ENCODE measurements at places on chromosomes 16 and 17.

GRCh38 chr17:56434610-56435009 lies 158.9 kb upstream of the NOG start:
- no peak for DNase-seq

DNA sequence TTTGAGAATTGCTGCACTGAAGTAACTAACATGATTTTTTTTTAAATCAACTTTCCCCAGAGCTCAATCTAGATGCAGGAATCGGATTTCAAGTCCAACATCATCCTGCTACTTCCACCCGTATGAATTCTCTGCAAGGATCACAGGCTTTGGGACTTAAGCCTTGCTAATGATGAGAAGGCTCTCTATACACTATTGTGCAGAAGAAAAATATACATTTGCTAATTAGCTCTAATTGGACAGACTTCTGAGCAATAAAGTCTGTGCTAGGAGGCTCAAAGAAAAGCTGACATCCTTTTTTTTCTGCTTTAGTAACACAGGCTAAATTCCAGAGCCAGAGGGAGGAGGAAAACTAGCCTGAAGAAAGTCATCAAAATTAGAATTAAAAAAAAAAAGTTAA lies 433.6 kb downstream of the PMP22 start:
- DNase-seq: no peak

- no peak for DNase-seq
These were observed 84.8 kb downstream of the KATNIP start for GRCh38 chr16:27634779-27635178.

GRCh38 chr17:9932491-9932890 lies 27.4 kb upstream of the RCVRN start:
- DNase-seq: no peak

GRCh38 chr17:39808409-39808997 lies 55.6 kb downstream of the IKZF3 start:
- DNase-seq: no peak

- no peak for DNase-seq
These were observed 140.3 kb downstream of the ASIC2 start for GRCh38 chr17:33152783-33153182.

- DNase-seq: peak; percentile 5
These were observed 78.5 kb downstream of the MRC2 start for GRCh38 chr17:62705778-62706597.

DNA sequence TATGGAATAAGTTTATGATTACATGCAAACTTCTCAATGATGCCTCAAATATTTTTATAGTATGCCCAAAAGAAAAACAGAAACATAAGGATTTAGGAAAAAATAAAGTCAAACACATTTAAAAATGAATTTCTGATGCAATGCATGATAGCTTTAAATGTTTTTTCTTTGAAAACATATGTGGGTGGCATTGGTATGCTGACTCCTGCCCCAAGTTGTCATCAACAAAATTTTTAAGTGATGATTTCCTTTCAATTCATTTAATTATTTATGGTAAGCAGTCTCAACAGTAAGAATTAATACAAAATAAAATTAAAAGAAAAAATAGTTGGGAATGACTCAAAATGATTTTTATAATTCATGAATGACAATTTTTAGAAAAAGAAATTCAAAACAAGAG lies 104.9 kb downstream of the CEP112 start:
- DNase-seq: no peak

GRCh38 chr17:79840269-79840988 lies 1.2 kb upstream of the CBX4 start:
- DNase-seq: no peak

- DNase-seq: no peak
These were observed 1.8 kb downstream of the MAPT start for GRCh38 chr17:45895969-45896785.

- DNase-seq: no peak
These were observed 77.2 kb downstream of the CNGB1 start for GRCh38 chr16:57893559-57894389.

DNA sequence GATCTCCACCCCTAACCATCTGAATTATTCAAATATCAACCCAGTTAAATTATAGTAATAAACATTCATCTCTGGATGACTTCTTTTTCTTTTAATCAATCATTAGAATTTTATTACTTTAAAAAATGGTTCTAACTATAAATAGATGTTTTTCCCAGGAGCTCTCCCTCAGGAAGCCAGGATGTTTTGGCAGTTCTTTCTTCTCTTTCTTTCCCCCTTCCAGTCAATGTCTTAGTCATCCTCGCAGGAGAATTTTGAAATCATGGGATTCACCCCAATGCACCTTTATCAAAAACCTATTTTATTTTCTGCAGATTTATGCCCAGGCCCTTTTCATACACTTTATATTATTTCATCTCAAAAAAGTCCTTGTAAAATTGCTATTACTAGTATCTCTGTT lies 711.6 kb downstream of the CDH11 start:
- DNase-seq: no peak

- peak; percentile 27 for DNase-seq
These were observed 179.6 kb upstream of the TNRC6C start for GRCh38 chr17:77778636-77779489.

- no peak for DNase-seq
These were observed 14.0 kb upstream of the KRT222 start for GRCh38 chr17:40678902-40679522.

GRCh38 chr17:9828296-9829295 lies 2.9 kb downstream of the GLP2R start:
- DNase-seq: no peak

DNA sequence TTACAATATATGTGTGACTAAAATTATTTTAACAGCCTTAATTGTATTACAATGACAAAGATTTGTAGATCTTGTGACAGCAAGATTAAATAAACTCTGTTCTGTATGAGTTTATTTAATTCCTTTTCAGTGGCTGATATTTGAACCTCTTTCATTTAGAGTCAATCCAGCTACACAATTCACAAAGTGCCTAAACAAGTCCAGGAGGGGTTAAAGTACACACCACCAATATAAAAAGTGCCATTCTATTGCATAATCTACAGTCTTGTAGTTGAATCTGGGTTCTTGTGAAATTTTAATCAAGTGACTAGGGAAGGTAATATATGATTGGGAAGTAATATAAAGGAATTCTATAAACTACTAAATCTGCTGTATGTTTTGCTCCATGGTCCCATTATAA lies 3.9 kb upstream of the NFAT5 start:
- DNase-seq: no peak

DNA sequence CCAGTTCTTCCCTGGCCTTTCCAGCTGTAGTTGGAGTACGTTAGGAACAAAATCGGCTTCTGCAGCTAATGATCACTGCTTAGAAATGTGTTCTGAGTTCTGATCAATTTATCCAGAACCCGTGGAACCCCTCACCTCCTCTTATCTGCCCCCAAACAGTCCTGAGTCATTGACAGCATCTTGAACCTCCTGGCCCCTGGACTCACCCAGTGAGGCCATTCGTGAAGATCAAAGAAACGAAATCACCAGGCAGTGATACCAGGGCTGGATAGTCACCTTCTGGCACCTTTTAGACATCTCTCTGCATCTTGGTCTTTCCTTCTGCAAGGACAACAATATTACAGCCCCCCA lies 17.0 kb upstream of the EXOC7 start:
- no peak for DNase-seq

GRCh38 chr16:89685916-89686315 lies 573 bp upstream of the CDK10 start:
- no peak for DNase-seq

DNA sequence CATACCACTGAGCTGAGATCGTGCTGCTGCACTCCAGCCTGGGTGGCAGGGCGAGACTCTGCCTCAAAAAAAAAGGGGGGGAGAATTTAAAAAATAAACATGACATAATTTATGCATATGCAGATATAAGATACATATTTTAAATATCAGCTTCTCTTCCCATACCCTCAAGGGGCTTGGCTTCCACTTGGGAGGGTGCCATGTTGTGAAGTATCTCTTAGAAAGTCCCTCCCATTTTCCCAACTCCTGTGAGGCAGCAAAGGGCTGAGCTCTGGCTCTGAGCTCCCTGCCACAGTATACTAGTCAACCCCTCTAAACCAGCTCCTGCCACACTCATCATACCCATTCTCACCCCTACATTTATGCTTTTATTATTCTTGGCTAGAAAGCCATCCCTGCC lies 39.4 kb downstream of the MYH11 start:
- no peak for DNase-seq

- no peak for DNase-seq
These were observed 197.6 kb downstream of the CDH13 start for GRCh38 chr16:82824408-82824807.

- DNase-seq: peak; percentile 85
These were observed 21.3 kb downstream of the NECAB2 start for GRCh38 chr16:83989300-83989699.

GRCh38 chr17:10032118-10032852 lies 127.2 kb upstream of the RCVRN start:
- DNase-seq: no peak

- peak; percentile 63 for DNase-seq
These were observed 219.2 kb downstream of the RBFOX3 start for GRCh38 chr17:79391376-79392233.

- no peak for DNase-seq
These were observed 650 bp downstream of the KIAA0753 start for GRCh38 chr17:6639586-6640535.

GRCh38 chr17:46031440-46031839 lies 32.4 kb downstream of the STH start:
- DNase-seq: no peak

- peak; percentile 64 for DNase-seq
These were observed 7.5 kb upstream of the SNTB2 start for GRCh38 chr16:69179328-69180010.

DNA sequence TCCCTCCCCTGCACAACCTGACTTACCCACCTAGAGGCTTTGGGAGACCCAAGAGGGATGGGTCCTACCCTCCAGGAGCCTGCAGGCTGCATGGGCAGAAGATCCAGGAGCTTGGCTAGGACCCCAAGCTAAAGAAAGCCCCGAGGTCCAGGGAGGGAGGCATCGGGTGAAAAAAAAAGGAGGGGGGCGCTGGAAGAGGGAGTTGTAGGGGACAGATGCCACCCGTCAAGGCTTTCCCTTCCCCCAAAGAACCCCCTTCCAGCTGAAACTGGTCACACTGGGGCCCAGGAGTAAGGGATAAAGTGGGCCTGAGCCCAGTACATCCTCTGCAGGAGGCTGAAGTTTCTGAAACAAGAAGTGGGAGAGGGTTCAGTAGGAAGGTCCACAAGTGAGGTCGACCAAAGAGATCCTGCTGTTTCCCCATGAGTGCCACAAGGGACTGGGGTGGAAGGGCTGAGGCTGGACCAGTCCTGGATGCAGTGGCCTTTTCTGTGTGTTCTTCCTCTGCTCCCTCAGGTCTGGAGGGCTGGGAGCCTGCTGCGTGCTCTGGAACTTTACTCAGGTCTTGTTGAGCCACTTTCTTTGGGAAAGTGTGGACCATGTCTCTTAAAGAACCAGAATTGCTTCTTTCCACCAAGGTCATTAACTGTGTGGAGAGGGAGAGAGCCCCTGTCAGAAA lies 14.2 kb upstream of the CBFB start:
- DNase-seq: no peak

DNA sequence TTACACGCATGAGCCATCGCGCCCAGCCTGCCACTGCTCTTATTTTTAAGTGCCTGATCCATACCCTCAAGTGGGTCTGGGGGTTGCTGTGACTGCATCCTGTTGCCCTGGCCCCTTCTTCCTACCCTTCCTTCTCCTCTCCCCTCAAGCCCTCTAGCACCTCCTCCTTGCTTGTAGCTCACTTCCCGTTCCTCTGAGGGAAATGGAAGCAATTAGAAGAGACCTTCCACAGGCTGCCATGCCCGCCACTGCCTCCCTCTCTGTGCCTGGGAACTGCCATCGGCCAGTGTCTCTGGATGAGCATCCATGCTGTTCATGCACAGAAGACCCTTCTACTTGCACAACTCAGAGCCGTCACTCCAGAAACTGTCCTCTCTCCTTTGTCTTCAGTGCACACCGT lies 10.6 kb upstream of the TFAP4 start:
- DNase-seq: no peak

DNA sequence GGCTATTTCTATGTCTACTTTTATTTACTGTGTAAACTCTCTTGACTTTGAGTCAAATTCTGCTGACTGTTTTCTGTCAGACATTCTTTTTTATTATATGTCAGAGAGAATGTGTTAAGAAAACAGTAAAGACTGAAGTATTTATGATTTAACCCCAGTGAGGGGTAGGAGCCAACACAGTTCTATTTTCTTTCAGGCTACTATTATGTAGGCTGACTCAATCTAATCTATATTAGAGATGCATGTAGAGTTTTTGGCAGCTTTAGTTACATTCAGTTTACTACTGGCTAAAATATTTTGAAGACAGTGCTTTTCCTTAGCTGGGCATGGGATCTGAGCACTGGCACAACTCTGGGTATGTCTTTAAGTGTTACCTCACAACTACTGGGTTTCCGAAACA lies 1108.0 kb downstream of the CDH11 start:
- no peak for DNase-seq

GRCh38 chr16:67967183-67967957 lies 1.1 kb downstream of the SLC12A4 start:
- DNase-seq: no peak

GRCh38 chr17:1325766-1326165 lies 46.3 kb downstream of the TRARG1 start:
- no peak for DNase-seq

- DNase-seq: no peak
These were observed 83.2 kb downstream of the ARHGAP23 start for GRCh38 chr17:38511150-38512108.

DNA sequence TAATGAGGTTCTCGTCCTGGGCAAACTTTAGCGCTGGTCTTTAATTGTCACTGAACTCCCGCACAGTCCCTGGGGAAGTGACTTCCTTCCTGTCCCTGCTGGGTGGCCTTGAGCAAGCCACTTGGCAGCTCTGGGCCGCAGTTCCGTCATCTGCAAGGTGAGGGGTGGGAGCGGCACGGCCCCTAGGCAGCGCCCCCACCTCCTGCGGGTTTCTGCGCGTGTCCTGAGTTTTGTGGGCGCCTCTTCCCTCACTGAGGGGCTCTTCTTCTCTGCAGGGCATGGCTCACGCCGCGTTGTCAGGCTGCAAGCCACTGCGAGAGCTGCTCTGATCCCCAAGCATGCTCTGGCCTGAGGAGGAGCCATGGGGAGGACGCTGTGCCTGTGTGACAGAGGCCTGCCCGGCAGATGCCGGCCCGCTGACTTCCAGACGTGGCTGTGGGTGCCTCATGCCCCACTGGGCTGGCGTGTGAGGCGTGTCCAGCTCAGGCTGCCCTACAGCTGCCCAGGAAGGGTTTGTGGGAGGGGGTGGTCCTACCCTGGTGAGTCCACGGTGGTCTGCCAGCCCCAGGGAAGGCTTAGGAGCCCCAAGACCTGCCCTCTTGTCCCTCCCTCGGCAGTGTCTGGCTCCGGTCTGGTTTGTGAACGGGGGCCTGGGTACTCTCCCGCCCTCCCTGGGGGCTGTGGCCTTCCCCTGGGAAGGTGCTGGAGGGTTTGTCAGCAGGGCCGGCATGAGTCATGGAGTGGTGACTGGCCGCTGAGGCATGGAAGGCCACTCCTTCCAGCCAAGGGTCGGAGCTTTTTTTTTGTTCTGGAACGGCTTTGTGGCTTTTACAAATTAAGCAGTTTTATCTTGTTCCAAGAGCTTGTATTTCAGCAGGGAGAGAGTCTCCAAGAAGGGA lies 182.0 kb downstream of the SEC14L1 start:
- DNase-seq: no peak

- DNase-seq: no peak
These were observed 308 bp downstream of the ADCY9 start for GRCh38 chr16:4115949-4116318.

- no peak for DNase-seq
These were observed 40.6 kb downstream of the GDE1 start for GRCh38 chr16:19481296-19481695.

GRCh38 chr17:57612202-57613071 lies 132.7 kb downstream of the CCDC182 start:
- peak; percentile 89 for DNase-seq
